ENCODE measurements at places on chromosomes 5 and 9. TPM values are rescaled to one million over a fixed set of nuclear protein-coding genes. Genes with fewer than 3 reads are reported as not detected.

LAMC3 gene
- 0.56 TPM for total RNA-seq

PPIC gene
- 25.9 TPM for total RNA-seq

MRPS2 gene
- 72.5 TPM for total RNA-seq

SHISAL2B gene
- total RNA-seq = not detected

FAM13B gene
- 35.9 TPM for total RNA-seq

SLIT3 gene
- total RNA-seq = 85.8 TPM

NR6A1 gene
- total RNA-seq = 1.9 TPM

- no peak for DNase-seq
These were observed 25.8 kb downstream of the RBM27 start for GRCh38 chr5:146229222-146229621.

GRCh38 chr5:14449052-14449661, 132.4 kb upstream of the OTULINL start:
- no peak for DNase-seq

DNA sequence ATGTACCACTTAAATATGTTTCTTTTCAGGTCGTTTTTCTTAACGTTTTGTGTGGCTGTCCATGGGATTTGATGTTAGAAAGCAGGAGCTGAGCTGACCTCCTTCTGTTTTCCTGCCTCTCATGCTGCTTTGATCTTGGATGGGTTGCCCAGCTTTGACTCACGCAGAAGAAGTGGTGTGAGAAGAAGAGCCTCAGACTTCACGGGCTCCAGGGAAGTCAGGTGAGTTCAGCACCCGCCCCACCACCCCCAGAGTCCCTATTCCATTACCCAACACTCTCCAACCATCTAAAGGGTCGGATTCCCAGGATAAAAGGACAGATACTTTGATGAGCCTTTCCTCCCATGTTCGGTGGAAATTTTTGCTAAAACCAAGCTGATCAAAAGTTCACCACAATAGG, 373.4 kb downstream of the IRX2 start:
- peak; percentile 50 for DNase-seq

DNA sequence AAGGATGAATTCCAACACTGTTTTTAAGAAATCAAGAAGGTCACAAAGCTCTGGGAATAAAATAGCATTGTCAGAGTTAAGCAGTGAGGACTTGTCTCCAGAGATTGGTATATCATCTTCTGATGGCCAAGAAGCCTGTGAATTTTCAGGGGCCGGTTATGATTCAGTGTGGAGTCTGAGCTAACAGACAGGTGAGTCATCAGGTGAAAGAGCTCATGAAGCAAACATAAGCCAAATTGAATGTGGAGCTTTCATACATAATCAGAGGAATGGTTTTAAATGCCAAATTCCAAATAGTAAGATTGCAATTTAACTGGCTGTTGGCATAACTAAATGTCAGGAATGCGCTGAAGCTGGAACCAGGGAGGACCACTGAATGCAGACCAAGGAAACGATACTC, 494.2 kb downstream of the MTRR start:
- DNase-seq = no peak

DNA sequence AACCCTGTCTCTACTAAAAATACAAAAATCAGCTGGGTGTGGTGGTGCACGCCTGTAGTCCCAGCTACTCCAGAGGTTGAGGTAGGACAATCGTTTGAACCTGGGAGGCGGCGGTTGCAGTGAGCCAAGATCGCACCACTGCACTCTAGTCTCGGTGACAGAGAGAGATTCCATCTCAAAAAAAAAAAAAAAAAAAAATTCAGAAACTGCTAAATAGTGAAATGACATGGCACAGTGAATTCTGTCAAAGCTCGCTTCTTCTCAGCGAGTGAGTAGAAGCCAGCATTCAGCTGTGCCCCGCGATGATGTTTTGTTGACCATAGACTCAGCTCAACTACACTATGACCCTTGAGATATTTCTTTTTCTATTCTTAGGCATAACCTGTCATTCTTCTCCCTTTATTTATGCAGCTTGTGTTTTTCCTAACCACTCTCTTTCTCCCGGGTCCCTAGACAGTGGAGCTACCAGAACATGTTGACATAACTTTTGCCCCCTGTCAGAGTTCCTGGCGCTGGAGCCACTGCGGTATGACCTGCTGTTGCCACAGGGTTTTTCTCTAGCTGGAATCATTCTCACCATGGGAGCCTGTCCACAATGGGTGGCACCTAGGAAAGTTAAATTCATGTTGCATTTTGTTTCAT, 13.5 kb upstream of the IQGAP2 start:
- DNase-seq = no peak

- no peak for DNase-seq
These were observed 28.6 kb upstream of the HRH2 start for GRCh38 chr5:175629261-175629660.

GRCh38 chr9:69805962-69806515, 14.6 kb upstream of the CFAP95 start:
- peak; percentile 68 for DNase-seq

DNA sequence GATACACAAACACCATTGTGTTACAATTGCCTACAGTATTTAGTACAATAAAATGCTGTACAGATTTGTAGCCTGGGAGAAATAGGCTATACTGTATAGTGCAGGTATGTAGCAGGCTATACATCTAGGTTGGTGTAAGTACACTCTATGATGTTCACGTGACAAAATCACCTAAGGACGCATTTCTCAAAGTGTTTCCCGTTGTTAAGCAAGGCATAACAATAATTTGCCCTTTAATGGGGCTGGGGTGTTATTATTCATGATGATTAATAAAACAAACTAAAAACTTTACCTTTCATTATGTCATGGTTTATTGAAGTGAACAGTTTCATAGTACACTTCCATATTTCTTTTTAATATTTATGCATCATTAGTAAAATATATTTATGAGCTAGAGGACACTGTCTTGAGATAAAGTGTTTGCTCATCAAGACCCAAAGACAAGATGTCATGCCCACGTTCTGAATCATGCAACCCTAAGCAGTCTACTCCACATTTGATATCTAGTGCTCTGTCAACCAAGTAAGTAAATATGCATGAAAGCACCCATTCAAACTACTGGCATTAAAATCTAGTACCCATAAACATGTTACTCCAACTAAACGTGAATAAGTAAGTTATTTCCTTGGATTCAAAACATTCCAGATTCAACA, 220.5 kb downstream of the NR2F1-AS1 start:
- no peak for DNase-seq

DNA sequence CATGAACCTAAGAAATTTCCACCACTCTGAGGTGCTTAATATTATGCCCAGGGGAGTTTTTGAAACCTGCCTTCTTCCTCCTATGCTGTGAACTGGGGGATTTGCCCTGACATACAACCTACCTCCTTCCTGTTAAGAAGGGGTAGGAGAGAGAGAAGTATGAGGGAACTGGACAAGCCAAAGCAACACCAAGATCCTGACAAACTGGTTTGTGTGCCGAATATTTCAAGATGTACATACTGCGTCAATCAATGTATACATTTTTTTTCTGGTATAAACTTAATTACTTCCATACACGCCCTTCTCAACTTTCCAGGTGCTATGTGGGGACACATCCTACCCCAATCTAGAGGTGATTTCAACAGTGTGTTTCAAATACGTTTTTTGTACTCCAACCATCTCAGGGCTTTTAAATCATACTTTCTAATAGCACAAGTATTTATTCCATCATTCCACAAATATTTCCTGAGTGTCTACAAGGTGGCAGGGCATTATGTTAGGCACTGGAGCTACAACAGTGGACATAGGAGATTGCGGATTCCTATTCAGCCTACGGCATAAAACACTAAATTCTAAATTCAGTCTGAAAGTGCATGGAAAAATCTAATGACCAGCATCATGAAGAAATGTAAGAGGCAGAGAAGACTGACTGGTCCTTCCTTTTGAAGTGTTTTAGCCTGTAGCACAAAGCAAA, 70.1 kb upstream of the IFNK start:
- no peak for DNase-seq

DNA sequence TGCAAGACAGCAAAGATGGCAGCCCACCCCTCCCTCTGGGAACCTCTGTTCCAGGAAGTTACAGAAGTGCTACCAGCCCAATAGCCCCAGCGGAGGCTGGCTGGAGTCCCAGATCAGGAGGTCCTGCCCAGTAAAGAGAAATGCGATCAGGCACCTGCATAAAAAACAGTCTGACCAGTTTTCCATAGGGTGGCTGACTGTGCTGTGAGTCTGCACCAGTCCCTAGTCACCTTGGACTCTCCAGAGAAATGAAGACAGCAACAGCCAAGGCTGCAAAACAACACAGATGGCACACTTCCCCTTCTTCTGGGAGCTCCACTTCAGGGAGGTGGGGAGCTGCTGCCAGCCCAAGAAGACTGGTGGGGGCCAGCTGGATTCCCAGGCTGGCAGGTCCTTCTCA, 265.5 kb upstream of the PCSK5 start:
- no peak for DNase-seq

GRCh38 chr5:53381-54174, 38.4 kb upstream of the PLEKHG4B start:
- DNase-seq = no peak

DNA sequence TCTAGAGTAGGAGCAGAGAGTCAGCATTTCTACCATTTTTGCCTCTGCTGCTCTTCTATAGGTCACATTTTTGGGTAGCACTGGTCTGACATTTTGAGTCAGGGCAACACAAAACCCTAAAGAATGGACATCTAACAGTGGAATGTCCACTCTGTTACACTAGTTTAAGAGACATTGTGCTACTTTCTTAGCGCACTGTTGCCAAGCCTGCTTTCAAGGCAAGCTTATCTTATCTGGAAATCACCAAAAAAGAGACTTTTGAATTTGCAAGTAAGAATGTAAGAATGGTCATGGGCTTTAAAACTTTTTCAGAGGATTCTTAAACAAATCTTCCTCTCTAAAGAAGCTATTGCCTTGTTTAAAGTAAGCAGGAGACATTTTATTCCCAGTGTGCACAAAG, 73.0 kb upstream of the STARD4 start:
- DNase-seq = no peak

- DNase-seq = no peak
These were observed 356 bp upstream of the HACD4 start for GRCh38 chr9:21031808-21032183.

DNA sequence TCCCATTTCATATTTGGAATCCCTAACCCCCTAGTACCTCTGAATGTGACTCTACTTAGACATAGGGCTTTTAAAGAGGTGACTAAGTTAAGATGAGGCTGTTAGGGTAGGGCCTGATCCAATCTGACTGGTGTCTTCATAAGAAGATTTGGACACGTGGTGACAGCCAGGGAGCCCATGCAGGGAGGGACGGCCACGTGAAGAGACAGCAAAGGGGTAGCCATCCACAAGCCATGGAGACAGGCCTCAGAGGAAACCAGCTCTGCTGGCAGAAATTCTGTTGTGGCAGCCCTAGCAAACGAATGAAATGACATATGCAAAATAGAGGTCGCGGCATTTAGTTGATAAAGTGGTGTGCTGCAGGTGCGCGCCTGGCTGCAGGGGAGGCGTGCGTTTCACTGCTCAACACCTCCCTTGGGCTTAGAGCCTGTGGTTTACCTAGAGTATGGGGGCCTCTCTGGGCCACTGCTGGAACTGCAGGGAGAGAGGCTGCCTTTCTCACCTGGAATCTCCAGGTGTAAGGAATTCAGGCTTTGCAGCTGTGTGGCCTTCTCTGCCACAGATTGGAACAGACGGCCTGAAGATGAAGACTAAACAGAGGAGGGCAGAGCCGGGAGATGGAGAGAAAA, 7.1 kb upstream of the AFAP1L1 start:
- DNase-seq = no peak

DNA sequence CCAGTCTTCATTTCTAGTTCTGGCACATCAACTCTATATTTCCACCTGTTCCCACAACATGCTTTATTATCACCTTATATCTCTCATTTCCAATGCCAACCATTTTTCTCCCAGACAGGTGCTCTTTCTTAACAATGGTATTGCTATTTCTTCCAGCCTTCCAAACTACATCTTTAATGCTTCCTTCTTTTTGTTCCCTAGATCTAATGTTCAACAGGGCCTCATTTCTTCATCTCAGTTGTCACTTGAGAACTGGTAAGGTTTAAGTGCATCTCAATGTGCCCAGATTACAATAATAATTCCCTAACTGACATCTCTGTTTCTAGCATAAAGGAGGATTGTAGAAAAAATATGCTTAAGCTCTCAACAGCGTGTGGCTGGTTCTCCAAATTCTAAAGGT, 272.6 kb downstream of the COX7C start:
- no peak for DNase-seq

- peak; percentile 53 for DNase-seq
These were observed 47.7 kb downstream of the AMBP start for GRCh38 chr9:114030364-114030763.

- DNase-seq = no peak
These were observed 232.0 kb downstream of the RFK start for GRCh38 chr9:76162086-76162730.

DNA sequence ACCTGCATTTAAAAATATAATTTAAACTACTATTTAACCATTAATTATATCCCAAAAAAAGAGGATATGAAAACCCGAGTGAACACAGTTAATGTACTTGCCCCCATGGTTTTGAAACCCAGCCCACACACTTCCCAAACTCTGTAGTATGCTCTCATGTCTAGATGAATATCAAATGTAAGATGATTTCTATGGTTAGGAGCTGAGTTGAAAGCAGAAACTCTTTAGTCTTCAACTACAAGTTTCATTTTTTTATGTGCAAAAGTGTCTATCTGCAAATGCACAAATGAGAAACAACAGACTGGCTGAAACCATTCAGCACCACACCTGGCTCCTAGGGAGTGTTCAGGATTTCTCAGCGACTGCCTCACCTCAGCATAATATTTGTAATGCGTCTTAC, 183.3 kb downstream of the SEMA5A start:
- no peak for DNase-seq

DNA sequence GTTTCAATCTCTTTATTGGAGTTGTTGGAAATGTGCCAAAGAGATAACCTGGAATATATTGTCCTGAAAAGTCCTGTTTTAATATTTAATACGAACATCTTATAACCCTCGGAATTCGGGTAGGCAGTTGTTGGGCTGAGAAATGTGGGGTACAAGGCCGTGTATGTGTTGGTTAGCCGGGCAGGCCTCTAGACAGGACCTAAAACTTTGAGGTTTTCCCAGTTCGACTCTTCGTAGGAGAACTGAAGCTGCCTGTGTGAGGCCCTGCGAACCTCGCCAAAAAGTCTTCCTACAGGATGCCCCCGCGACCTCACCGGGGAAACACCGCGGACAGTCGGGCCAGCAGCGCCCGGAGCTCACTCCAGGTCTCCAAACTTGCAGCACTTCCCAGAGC, 583 bp upstream of the TJP2 start:
- DNase-seq = no peak

DNA sequence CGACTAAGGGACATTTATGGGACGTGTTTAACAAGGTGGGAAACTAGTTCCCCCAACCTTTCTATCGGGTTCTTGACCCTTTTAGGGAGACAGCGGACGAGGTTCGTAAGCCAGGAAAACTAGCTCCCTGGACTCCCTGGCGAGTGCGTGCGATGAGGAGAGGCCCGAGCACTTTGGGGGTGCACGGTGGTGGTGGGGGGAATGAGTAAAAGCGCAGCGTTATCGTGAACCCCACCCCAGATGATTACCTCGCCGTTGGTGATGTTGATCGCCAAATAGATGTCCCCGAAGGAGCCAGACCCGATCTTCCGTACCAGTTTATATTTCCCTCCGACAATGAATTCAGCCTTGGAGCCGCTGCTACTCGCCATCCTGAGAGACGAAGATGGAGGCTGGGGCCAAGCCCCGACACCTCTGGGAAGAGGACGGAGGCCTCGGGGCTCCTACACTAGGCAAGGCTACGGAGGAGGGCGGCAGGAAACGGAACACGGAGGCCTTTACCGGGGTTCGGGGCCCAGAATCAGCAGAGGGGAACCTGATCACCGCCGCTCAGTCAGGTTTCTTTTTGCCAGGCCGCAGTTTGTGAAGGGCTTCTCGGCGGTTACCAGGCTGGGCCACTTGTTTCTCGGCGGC, 529 bp downstream of the CSNK1A1 start:
- no peak for DNase-seq

GRCh38 chr9:124098141-124098905, 86.8 kb downstream of the LHX2 start:
- no peak for DNase-seq
